ENCODE measurements at places on chromosomes 2 and 18.

GRCh38 chr2:187478719-187479118 lies 30.7 kb upstream of the CALCRL start:
- no peak for DNase-seq

GRCh38 chr2:198961547-198961946 lies 496.2 kb downstream of the SATB2 start:
- DNase-seq, result no peak

DNA sequence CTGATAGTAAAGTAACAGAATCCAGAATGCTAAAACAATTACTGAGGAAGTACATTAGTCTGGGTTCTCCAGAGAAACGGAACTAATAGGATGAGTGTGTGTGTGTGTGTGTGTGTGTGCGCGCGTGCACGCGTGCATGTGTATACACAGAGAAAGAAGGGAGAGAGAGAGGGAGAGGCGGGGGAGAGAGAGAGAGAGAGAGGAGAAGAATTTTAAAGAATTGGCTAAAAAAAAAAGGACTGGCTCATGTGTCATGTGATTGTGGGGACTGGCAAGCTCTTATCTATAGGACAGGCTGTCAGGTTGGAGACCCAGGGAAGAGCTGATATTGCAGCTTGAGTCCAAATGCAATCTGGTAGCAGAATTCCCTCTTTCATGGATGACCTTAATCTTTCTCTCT lies 976.2 kb upstream of the CDH2 start:
- no peak for DNase-seq

- peak; percentile 18 for DNase-seq
These were observed 3.1 kb downstream of the BCL11A start for GRCh38 chr2:60550178-60550983.

- no peak for DNase-seq
These were observed 104.3 kb upstream of the LINC00305 start for GRCh38 chr18:64253222-64253621.

DNA sequence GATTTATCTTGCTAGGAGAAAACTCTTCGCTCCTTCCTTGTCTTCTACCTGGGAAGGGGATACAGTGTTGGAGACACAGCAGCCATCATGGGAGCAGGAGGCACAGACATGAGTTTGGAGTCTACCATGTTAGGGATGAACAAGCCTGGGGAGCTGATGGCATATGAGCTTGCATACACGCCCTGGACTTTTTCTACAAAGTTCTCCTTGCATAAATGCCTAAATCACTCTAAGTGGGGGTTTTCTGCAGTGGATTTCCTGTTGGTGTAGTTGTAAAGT lies 3.6 kb upstream of the HS1BP3 start:
- DNase-seq, result no peak

DNA sequence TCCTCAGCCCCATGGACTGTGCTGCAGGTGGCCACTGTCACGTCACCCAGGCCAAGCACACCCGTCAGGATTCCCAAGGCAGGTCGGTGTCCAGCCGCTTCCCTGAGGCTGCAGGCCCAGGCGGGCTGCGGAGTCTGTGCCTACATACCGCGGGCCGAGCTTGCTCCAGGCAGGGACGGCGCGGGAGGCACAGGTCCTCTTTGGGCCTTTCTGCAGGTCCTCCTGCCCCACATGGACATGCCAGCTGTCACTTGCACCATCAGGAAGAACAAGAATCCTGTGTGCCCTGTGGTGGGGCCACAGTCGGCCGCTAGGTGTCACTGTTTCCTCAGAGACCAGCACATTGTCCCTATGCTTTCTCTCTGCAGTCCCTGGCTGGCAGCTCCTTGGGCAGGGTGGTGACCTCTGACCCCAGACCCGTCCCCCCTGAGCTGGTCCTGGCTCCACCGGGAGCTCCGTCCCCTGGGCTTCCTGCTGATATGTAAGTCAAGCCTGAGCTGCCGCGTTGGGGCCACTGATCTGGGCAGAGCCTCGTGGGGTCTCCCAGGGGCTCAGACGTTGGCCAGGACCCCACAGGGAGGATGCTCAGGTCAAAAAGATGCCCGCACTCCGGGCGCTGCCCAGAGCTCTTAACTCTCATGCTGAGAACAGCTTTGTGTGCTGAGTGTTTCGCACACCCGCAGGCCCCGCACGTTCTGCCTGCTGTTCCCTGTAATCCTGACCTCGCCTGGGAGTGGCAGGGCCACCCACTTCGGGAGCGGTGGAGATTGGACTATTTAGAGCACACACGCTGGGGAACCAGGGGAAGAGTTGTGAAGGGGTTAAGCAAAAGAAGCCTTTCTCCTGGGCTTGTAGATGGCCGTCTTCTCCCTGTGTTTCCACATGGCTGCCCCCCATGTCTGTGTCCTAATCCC lies 17.3 kb upstream of the AGXT start:
- DNase-seq, result peak; percentile 66

DNA sequence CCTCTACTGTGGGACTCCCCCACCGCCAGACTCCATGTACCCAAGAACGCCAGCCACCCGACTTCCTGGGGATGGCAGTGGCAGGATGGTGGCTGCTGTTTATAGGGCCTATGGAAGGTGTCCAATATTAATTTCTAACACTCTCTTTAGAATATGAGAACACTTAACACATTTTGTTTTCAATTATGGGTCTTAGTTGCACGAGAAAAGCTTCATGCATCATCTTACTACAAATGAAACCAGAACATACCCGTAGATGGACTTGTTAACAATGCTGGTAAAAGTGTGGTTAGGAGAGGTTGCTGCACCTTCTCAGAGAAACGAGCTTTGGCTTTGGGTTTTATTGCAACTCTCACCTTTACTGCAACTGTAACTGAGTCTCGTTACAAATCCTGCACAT lies 335.6 kb upstream of the ID2 start:
- no peak for DNase-seq

DNA sequence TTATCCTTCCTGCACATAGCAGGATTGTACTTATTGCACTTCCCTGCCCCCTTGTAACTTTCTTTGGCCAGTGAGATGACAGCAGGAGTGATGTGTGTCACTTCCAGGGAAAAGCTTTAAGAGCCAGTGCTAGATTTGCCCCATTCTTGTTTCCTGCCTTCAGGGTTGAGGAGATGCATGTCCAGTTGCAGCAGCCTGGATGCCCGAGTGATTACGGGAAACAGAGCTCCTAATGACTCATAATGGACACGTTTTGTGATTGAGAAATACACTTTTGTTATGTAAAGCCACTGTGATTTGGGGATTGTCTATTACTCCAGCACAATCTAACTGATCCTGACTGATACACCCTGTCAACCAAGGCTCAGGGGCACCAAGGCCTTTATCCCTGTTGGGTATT lies 5.0 kb upstream of the TET3 start:
- peak; percentile 83 for DNase-seq

DNA sequence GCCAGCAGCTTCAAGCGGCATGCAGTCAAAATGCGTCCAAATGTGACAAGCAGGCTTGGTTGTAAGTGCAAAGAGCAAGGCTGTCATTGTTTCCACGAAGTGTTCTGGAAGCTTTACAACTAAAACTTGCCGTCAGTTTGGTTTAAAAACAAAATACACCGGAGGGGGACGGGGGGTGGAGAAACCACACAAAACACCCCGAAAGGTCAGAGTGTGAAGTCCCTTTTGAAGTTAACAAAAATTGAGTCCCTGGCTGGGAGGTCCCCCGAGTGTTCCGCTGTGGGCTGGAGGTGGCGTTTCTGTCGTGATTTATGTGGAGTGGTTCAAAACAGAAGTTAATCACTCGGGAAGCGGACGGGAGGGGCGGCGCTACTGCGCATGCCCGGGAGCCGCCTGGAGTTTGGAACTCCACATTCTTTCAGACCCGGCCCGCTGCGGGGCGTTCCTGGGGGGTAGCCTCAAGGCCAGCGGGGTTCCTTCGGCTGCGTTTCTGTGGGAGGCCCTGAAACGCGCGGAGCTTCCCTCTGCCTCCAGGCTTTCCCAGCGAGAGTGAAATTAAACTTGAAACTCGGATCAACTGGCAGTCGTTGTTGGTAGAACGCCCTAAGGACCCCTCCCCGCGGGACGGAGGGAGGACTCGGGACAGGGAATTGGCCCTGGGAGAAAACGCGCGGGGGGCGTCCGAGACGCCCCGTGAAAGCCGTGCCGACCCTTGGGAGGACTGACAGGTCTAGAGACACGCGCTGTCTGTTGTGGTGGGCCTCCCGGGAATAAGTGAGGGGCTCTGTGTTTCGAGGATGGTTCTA lies 1.4 kb downstream of the TGIF1 start:
- peak; percentile 95 for DNase-seq

GRCh38 chr2:23489471-23490322 lies 104.7 kb downstream of the KLHL29 start:
- peak; percentile 21 for DNase-seq

DNA sequence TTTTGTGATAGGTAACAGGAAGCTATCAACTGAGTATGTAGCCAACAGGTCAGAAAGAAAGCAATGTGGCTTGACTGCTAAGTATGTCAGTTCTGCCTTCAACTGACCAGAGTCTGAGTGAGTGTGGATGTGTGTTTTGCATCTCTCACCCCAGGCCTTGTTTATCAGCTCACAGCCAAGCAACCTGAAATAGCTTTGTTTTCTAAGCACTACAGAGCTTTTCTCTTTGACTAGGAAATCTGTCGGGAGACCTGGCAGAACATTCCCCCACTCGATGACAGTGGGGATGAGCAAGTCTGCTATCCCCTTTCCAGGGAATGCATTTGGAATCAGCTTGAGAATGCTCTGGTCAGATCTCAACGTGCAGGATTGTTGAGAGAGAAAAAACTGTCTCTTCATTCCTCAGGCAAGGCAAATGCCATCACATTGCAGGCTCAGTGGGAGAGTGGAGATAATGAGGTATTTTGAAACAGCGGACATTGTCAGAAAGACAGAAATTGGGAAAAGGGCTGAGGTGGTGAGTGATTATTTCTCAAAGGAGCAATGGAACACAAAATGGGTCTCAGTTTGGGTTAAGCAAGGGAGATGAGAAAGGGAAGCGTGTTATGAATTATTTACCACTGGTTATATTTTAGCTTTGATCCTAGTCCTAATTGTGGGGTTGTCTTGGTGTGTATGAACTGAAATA lies 233.8 kb upstream of the PIK3C3 start:
- DNase-seq, result no peak

- DNase-seq, result no peak
These were observed 24.0 kb downstream of the PRKAG3 start for GRCh38 chr2:218807626-218808025.

- DNase-seq, result no peak
These were observed 7.2 kb upstream of the RAB12 start for GRCh38 chr18:8602040-8602439.

DNA sequence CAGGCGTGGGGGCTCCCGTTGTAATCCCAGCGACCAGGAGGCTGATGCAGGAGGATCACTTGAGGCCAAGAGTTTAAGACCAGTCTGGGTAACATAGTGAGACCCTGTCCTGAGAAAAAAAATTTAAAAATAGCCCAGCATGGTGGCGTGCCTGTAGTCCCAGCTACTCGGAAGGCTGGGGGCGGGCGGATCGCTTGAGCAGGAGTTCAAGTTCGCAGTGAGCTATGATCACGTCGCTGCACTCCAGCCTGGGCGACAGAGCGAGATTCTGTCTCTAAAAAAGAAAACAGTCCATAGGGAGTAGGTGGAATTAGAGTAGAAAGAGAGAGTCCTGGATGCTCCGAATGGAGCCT lies 325 bp upstream of the TTLL4 start:
- DNase-seq, result no peak

DNA sequence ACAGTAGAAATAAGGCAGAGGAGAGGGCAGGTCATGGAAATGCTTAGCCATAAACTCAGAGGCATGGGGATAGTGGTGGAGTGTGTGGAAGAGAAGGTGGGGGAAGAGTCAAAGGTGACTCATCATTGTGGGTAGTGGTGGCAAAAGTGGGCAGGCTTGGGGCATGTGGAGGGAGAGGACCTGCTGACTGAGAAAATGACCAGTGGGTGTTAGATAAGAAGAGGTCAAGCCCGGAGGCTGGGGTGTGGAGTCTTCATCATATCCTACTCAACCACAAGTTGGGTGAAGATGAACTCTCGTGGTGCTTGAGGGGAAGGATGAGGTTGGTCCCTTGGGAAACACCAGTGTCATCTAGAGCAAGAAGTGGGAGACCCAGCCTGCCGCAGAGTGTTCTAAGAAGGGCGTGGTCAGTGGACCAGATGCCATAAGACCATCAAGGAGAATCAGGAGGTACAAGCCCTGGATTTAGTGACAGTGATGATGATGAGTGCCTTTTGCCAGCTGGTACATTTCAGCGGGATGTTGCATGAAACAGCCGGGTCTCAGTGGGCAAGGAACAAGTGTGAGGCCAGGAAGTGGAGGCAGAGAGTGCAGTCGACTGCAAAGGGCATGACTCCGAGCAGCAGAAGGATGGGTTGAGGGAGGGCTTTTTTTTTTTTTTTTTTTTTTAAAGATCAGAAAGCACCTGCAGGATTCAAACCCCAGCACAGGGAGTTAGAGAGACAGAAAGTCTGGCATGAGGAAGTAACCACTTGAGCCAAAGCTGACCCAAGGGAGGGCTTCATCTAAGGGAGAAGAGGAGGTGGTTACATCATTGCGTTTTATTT lies 122.6 kb upstream of the SPRED2 start:
- DNase-seq, result no peak

DNA sequence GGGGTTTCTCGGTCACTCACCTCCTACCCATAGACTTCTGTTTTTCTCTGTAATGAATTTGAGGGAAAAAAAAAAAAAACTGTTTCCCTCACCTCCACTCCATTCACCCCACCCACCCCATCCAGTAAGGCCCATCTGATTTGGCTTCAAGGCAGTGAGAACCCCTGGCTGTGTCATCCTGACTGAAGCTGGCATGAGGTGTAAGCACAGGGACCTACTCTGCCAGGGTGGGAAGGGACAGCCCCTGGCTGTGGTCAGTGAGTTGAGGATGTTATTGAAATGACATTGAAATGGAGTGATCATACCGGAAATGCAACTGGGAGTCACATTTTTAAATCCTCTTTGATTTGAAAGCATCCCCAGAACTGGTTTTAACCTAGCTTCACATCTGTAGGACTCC lies 19.1 kb upstream of the BCL2L11 start:
- DNase-seq, result no peak

- no peak for DNase-seq
These were observed 88.0 kb downstream of the ZCCHC2 start for GRCh38 chr18:62610701-62611411.

GRCh38 chr2:72718876-72719275 lies 107.0 kb downstream of the EXOC6B start:
- DNase-seq, result peak; percentile 53

DNA sequence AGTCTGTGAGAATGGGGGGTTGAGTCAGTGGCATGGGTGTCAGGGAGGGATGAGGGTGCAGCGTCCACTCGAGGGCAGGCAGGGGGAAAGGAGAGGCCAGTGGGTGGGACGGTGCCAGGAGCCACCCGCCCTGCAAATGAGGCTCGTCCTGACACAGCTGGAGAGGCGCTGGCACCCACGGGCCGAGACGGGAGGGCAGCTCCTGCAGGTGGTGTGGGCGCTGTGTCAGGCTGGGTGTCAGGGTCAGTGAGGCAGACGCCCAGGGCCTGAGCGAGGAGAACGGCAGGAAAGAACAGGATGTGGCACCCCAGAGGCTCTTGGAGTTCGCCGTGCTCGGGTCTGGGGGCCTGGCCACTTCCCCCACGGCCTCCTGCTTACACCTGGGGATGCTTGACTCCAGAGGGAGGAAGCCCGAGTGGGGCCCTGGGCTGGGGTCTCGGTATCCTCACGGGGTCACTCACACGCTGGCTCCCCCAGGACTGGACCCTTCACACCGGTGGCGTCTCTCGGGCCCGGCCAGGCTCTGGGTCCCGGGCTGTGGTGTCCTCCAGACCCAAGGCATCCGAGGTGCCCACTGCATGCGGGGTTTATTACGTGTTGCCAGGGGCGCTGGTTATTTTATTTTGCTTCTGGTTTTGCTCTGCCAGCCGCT lies 130.5 kb upstream of the CTDP1 start:
- no peak for DNase-seq

- no peak for DNase-seq
These were observed 4.2 kb downstream of the GPBAR1 start for GRCh38 chr2:218264773-218265561.

GRCh38 chr2:167212014-167212648 lies 323.9 kb downstream of the XIRP2 start:
- DNase-seq, result peak; percentile 46
